ENCODE measurements at places on chromosomes 16 and 17.
A peak's percentile ranks its signal among the peaks of the same experiment; 100 is the strongest.

GRCh38 chr16:893360-893759 lies 77.4 kb downstream of the LMF1 start:
- DNase-seq = no peak

DNA sequence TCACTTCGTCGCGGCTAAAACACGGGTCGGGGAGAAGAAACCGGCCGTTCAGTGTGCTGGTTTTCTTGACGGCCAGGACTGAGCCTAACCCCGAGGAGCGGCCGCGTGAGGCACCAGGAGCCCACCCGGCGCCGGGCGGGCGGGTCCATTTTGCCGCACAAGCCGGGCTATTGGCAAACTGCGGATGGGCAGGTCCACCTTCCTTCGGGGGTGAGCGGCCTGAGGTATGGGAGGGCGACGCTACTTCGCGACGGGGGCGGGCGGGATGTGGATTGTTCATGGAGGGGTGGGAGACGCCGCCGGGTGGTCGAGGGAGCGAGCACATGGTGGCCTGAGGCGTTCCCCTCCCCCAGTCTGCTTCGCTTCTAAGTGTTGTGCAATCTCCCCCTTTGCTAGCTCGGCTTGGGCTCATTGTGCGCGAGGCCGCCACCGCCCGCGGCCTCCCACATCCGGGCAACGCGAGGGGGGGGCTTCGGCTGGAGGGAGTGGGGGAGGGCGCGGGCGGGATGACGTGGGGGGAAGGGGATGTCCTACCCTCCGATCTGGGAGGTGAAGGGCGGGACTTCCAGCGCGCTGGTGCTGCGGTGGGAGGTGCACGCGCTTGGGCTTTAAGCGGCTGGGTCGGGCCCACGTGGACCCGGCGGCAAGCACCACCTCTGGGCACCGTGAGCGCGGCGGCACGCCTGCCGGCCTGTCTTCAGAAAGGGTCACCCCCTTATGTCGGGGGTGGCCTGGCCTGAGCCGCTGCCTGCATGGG lies 5.9 kb upstream of the CD68 start:
- peak; percentile 94 for DNase-seq

DNA sequence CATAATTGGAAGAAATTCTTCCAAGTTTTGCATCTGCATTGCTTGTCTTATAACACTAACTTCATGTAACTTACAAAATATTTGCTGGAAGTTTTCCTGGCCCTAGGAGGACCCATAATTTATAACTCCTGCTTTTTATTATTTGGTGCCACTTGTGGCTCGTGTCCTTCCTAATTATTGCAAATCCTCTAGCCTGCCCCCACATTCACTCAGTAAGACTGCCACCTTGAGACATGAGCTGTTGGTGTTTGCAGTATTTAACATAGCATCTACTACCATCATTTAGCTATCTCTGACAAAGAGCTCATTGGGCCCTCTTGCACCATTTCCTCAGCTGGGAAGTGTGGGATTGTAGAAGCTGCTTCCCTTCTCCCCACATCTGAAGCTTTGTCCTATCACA lies 49.5 kb downstream of the FTO start:
- no peak for DNase-seq

DNA sequence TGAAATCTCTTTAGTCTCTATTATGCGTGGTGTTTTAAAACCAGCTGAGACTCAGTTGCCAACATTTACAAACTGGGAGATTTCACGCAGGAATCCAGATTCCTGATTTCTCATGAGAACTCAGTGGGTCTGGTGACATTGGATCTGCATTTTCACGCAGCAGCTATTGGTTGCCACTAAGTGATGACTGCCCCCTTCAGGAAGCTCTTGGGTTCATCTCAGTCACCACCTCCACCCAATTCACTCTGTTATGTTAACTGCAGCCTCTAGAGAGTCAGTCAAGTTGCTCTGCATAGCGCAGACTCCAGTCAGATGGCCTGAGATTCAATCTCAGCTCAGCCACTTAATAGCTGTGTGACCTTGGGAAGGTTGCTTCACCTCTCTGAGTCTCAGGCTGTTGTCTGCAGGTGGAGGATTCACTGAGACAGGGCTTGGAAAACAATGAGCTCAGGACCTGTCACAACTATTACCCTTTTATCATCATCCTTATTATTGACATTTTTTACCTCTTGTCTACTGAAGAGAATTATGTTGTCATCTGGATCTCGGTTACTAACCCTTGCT lies 6.4 kb downstream of the SHISA9 start:
- DNase-seq = no peak

GRCh38 chr17:63910096-63910495 lies 962 bp downstream of the CSHL1 start:
- no peak for DNase-seq

GRCh38 chr16:52618753-52619497 lies 72.0 kb upstream of the TOX3 start:
- DNase-seq = no peak

DNA sequence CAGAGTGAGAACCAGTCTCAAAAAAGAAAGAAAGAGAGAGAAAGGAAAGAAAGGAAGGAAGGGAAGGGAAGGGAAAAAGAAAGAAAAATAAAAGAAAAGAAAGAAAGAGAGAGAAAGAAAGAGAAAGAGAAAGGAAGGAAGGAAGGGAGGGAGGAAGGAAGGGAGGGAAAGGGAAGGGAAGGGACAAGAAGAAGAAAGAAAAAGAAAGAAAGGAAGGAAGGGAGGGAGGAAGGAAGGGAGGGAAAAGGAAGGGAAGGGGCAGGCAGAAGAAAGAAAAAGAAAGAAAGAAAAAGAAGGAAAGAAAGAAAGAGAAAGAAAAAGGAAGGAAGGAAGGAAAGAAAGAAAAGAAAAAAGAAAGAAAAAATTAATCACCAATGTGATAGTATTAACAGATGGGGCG lies 15.7 kb downstream of the SLC5A11 start:
- DNase-seq = no peak

- no peak for DNase-seq
These were observed 43.3 kb upstream of the GFOD2 start for GRCh38 chr16:67762385-67762784.

GRCh38 chr17:164303-165235 lies 16.9 kb downstream of the DOC2B start:
- peak; percentile 27 for DNase-seq

- DNase-seq = no peak
These were observed 505.8 kb upstream of the ERCC4 start for GRCh38 chr16:13414154-13414553.

DNA sequence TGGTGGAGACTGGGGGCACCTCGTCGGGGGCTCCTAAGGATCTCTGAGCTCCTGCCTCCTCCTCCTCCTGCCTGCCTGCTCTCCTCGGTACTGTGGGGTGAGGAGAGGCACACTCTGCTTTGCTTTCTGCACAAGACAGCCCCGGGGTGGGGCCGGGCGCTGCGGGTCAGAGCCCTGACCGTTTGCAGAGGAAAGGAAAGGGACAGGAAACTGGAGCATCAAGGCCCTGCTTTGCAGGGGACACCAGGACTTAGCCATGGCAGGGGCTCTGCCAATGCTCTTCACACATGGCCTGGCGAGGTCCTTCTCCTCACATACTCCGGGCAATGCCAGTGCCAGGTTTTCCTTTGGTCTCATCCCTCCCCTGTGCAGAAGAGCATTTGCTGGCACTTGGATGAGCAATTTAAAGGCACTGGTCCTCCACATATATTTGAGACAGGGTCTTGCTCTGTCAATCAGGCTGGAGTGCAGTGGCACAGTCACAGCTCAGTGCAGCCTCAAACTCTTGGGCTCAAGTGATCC lies 23.8 kb upstream of the DOC2B start:
- DNase-seq = no peak

DNA sequence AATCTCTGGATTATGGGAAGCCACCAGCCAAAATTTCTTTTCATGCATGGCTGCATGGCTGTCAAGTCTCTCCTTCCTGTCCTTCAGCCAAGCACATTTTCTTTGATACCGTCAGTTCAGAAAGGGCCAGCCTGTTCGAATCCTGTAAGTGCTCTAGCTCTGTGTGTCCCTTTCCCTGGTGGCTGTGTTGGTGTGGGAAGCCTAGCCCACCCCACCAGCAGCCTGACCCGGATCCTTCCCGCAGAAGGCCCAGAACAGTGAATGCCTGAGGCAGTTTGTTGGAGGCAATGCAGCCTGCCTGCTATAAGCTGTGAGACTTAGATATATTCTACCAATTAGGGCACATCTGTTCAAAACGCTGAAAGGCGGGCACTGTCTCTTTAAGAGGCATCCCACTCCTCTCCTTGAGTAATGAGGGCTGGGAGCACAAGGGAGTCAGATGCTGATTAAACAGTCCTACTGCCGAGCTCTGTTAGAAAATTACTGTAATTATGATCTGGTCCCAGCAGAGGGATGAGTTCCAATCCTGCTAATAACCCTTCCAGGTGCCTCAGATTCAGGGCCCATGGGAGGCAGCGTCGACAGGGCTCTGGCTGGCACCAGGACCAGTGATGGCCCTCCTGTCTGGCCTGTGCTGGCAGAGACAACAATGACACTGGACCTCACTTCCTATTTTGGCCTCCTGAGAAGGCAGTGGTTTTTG lies 18.4 kb downstream of the SNX11 start:
- no peak for DNase-seq

- peak; percentile 67 for DNase-seq
These were observed at the start of gene ITGB4 for GRCh38 chr17:75720656-75721462. Gene ITGB4, plus strand, starts transcription at chr17:75721459. Its CDS starts 3,245 bp downstream, at chr17:75724704.

- DNase-seq = no peak
These were observed 13.8 kb upstream of the NDUFAB1 start for GRCh38 chr16:23609929-23610328.

- DNase-seq = no peak
These were observed 525.2 kb upstream of the PSMD7 start for GRCh38 chr16:73771196-73772064.

DNA sequence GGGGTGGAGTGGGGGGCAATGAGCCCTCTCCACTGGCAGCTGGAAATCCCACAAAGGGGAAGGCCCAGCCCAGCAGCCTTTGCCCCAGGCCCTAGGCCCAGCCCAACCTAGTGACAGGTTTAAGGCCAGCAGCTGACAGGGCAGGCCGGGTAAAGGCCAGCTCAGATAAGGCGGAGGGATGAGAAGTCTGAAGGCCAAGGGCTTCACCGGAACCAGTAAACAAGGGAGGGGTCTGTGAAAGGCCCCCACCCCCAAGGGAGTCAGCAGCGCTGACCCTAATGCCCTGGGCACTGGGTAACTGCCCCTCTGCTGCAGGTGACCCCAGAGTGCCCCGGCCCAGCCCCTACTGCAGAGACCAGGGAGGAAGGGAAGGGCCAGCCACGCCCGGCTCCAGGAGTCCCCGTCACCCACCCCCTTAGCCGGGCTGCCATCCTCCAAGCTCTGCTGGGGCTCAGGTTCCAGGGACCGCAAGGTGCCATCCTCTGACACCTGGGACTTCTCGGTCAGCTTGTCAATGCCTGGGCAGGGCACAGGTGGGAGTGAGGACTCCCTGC lies 17.5 kb downstream of the OTOP3 start:
- DNase-seq = no peak

All from CD4-positive, alpha-beta T cell treated with Interleukin-1 beta for 1 hour (primary cell).